ENCODE measurements at places on chromosomes 5 and 9.

GRCh38 chr5:80225189-80225933, 30.5 kb downstream of the SERINC5 start:
- no peak for DNase-seq

- DNase-seq, result no peak
Observed at GRCh38 chr9:87256973-87257372, 240.7 kb upstream of the DAPK1 start.

- DNase-seq, result no peak
Observed at GRCh38 chr9:33988219-33988890, 60.3 kb downstream of the UBAP2 start.

DNA sequence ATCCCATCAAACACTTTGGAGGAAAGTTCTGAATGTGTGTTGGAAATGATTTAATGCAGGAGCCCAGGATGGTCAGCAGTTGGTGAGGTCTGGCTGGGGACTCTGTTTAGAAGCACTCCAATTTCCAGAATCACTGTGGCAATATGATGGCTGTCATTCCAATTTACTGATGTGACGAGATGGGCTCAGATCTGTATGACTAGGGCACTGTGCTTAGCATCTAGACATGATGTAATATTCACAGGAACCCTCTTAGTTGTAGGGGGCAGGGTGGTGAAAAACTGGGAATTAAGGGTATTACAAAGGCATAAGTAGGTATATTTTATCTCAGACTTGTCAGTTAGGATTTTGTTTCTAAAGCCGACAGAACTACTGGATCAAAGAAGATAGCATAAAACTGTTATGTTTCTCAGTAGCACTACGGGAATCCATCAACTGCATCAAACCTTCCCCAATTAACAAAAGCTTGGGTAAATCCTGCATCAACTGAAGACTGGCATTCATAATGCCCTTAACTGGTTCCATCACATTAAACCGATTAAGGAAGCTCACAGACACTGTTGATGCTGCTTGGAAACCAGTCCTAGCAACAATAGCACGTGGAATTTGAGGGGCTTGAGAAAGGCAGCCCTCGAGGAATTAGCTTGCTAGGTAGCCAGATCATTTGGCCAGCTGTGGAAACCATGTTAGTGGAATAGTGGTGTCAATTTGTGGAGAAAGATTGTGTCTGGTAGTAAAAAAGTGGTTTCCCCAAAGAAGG, 86.1 kb downstream of the SV2C start:
- DNase-seq, result no peak

- DNase-seq, result no peak
Observed at GRCh38 chr5:160185626-160186360, 43.5 kb upstream of the FABP6 start.

All from effector memory CD4-positive, alpha-beta T cell (primary cell).